ENCODE measurements at places on chromosomes 2 and 18.
A peak's percentile ranks its signal among the peaks of the same experiment; 100 is the strongest.

- no peak for DNase-seq
Observed at GRCh38 chr2:154710685-154711084, 12.2 kb downstream of the KCNJ3 start.

DNA sequence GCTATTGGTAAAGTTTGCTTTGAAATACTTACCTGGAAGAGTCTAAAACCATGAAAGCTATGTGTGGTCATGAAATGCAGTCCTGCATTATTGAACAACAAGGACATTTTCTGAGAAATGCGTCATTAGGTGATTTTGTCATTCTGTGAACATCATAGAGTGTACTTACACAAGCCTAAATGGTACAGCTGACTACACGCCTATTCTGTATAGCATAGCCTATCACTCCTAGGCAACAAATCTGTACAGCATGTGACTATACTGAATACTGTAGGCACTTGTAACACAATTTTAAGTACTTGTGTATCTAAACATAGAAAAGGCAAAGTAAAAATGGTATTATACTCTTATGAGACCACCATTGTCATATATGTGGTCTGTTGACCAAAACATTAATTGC lies 8.1 kb downstream of the FAM171B start:
- DNase-seq, result no peak

- DNase-seq, result no peak
Observed at GRCh38 chr2:150036622-150037021, 449.0 kb upstream of the MMADHC start.

DNA sequence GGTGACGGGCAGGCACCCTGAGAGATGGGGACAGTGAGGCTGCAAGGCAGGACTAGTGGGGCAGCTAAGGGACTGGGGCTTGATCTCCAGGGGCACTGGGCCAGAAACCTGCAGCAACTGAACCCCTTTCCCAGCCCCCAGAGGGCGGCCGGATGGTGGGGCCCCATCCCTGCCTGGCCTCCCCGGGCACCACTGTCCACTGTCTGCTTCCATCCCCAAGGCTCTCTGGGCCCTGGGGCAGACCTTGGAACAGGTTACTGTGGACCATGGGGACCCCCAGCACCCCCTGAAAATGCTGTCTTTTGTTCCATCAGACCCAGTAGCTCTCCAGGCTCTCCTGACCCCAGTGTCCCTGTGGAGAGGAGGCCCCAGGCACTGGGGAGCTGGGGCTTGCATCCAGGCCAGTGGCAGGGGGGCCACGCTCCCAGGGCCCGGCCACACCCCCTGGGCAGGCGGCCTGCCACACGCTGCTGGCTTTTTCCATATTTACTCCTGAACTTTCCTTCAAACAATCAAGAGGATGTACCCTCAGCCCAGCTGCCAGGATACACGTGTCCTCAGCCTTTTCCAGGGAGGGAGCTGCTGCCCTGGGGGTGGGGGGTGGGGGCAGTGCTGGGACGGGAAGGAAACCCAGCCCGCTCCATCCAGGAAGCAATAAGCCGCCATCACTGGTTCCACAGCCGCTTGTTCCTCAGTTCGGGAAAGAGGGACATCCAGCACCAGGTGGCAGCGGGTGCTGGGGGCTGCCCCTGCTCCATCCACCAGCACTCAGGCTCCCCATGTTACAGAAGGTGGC lies 102.3 kb upstream of the ODC1 start:
- no peak for DNase-seq

DNA sequence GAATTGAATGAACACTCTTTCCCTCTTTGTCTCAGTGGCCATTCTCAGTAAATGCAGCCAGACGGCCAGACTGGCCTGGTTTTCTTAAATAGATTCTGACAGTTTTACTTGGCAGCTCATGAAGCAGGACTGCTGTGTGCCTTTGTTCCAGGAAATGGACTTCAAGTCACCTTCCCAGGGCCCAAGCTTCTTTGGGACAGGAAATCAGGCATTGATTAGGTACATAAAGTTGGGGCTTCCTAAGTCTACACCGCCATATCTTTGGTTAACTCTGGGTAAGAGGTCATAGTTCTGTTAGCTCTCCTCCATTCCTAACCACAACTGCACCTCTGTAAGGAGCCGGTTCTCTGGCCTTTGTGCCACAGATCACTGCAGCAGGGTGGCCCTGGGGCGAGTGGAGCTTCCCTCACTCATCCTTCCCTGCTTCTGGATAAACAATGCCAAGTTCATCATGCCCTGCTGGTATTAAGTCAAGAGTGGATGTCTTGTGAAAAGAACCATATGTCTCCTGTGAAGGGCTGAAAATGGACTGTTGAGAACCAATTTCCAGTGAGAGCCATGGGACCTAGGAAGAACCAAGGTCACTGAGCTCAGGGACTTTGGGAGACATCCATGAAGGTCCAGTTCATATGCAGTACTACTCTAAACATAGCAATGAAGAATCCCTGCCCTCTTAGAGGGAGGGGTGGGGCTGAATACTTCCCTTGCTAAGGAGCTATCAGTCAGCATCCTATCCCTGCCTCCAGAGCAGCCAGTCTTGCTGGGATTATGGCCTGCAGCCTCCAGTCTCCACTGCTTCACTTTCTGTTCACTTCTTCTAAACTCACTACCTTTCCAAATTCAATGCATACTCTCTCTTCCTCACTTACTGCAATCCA lies 122.6 kb upstream of the XPO1 start:
- no peak for DNase-seq

DNA sequence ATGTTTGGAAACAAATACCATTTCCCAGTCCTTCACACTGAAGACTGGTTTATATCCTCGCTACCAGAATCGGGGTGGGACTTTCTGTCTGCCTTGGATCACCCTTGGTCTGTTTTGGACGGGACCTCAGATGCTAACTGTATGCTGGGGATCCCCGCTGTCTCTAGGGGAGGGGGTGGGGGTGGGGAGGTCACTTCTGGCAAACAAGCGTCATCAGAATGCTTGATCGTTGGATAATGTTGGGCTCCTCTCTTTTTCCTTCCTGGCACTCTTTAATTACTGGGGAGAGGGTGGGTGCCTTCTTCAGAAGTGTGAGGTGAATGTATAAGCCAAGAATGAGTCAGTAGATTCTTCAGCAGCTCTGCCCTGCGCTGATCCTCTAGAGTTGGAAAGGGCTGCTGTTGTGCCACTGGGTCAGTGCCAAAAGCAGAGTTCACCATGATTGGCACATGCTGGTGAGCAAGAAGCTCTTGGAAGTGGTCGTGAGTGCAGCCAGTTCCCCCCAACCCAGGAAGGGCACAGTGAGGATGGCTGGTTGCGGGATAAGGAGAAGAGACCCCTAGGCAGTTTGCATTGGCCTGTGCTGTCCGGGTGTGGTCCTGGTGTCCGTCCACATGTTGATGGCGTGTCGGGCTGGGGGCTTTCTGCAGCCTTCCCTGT lies 32.2 kb downstream of the DGKD start:
- no peak for DNase-seq

- no peak for DNase-seq
Observed at GRCh38 chr2:236178890-236179235, 10.7 kb upstream of the GBX2 start.

GRCh38 chr2:44004735-44005602 lies 9.2 kb upstream of the LRPPRC start:
- DNase-seq, result no peak

GRCh38 chr2:202061695-202062094 lies 11.4 kb upstream of the KIAA2012 start:
- DNase-seq, result no peak

GRCh38 chr2:144372410-144373080 lies 147.4 kb downstream of the ZEB2 start:
- DNase-seq, result peak; percentile 52

GRCh38 chr2:24793761-24794435 lies 673 bp downstream of the CENPO start:
- DNase-seq, result peak; percentile 61

DNA sequence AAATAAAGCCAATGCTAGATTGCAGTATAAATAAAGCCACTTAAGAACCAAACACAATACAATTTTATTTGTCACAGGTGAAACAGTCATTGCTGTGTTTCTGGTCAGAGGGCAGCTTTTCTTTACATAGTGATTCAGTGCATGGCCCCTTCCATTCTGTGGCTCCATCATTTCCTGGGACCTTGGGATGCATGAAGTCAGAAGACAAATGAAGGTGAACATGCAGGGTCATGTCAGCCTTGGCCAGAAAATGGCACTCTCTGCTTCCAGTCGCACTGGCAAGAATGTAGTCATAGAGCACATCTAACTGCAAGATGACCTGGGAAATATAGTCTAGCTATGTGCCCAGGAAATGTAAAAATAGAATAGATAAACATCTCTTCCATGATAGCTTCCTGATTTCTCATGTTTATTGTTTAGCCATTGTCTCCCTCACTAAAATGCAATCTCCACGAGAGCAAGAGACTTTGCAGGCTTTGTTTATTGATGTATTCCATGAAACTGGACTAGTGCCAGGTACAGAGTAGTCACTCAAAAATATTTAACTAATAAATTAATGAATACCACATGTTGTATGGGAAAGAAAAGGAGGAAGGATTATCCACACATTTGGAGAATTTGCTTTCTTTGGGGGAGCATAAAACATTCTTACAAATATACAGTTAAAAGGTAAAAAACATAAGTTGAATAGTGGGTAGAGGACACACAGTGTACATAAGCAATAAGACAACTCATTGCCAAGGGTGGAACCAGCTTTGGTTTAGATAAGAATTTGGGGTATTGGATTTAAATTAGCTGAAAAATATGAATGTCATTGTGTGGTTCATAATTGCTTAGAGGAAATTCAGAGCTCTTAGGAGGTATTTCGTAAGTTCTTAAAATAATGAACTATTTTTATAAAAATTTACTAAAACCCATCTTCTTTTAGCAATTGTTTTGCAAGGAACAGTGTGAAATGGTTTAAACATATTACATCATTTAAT lies 343.8 kb downstream of the PID1 start:
- DNase-seq, result no peak

- DNase-seq, result no peak
Observed at GRCh38 chr2:144922519-144922918, 402.6 kb upstream of the ZEB2 start.

- DNase-seq, result no peak
Observed at GRCh38 chr18:8767340-8767739, 62.0 kb downstream of the MTCL1 start.

DNA sequence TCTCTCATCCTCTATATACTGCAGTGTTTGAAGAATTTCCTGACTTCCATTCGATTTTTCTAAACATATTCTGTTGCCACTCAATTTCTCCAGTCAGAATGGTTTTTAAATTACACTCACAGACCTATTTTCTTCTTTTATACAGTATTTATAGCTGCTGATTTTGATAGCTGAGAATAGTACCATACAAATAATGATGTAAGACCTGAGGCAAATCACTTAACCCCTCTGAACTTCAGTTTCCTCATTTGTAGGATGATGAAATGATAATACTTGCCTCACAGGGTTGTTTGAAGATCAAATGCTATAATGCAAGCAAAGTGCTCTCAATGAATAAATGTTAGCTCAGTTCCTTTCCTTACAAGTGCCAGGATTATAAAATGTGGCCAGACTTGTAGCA lies 241.8 kb downstream of the CPS1 start:
- no peak for DNase-seq

GRCh38 chr2:190717306-190717705 lies 68.4 kb downstream of the NAB1 start:
- no peak for DNase-seq

DNA sequence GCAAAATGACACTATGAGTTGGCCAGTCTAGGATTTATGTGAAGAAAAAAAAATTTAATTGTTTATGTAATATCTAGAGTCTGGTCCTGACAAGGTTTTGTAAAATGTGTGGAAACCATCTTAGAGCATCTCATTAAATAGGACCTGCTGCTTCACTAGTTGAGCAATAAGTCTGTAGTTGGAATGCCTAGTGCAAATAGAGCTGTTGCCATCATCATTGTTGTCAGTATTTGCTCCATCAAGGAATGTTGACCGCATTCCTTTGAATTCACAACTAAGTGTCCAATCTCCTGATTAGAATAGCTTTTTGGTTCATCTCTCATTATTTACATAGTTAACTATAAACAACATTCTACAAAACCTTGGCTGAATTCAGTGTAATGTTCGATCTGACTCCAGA lies 32.2 kb upstream of the RPE start:
- no peak for DNase-seq

GRCh38 chr18:78494204-78495085 lies 485.2 kb upstream of the SALL3 start:
- no peak for DNase-seq

GRCh38 chr2:217794133-217794986 lies 208.4 kb downstream of the TNS1 start:
- DNase-seq, result no peak

GRCh38 chr18:37403100-37403781 lies 162.4 kb downstream of the CELF4 start:
- no peak for DNase-seq

GRCh38 chr2:235086481-235087184 lies 134.8 kb downstream of the SH3BP4 start:
- DNase-seq, result no peak

GRCh38 chr2:61633250-61633649 lies 95.1 kb upstream of the XPO1 start:
- no peak for DNase-seq

- DNase-seq, result no peak
Observed at GRCh38 chr18:77316008-77316407, 66.4 kb downstream of the GALR1 start.

DNA sequence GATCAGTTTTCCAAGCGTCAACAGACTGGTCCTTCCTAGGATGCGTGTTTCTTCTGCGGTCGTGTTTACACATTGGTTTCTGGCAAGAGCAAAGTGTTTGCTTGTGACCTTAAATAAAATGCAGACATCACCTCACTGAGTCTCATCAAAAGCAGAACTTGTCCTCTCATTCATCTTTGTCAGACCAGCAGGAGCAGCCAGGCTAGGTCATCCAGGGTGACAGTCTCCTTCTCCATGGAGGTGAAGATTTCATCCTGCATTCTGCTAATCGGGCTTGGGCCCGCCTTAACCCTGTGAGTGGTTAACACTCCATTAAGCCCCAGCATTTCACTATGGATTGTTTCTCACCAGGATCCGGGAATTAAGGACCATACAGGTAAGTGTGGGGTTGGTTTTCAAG lies 64.2 kb upstream of the PID1 start:
- no peak for DNase-seq

DNA sequence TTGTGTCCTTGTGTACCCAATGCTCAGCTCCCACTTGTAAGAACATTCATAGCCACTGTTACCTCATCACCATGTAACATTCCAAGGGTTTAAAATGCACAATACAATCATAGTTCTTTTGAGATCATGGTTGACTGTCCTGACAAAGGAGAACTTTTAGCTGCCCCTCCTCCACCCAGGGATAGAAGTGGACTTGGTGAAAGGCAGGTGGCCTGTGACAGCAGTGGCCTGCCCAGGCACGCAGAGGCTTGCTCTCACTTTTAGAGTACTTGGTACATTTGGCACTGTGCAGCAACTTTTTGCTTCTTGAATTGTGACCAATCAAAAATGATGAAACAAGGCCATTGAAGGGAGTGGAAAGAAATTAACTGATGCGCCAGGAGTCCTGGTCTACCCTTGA lies 108.7 kb downstream of the ANKRD44 start:
- no peak for DNase-seq
